Stimulated activated CD4-positive, alpha-beta T cell treated with anti-CD3 and anti-CD28 coated beads, Interleukin-1b, Interleukin-23, amount 100 ng/mL, for 1 hour (primary cell): ENCODE measurements at places on chromosomes 16 and 17.
A peak's percentile ranks its signal among the peaks of the same experiment; 100 is the strongest.

DNA sequence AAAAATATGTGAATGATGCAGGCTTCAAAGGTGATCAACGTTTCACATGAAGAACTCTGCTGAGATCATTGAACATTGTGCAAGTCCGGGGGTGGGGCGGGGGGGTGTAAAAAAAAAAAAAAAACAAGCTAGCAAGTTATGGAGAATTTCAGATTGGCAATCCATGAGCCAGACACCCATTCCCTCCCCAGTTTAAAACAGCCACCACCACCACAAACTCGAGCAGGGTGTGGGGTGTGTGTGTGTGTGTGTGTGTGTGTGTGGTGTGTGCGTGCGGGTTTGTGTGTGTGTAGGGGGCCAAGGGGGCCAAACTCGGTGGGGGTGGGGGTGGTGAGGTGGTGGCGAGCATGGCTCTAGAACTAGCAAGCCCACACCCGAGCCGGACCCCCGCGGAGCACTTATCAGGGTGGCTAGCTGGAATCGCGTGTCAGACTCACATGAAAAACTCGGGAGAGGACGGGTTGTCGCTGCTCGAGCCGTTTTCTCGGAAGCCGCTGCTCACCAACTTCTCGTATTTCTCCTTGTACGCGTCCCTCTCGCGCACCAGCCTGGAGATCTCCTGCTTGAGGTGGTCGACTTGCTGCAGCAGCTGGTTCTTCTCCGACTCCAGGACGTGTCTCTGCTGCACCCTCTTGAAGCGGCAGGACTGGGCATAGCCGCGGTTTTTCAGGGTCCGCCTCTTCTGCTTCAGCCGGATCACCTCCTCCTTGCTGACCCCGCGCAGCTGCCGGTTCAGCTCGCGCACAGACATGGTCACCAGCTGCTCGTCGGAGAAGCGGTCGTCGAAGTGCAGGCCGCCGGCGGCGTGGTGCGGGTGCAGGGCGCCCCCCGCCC lies 2.0 kb downstream of the MAF start:
- DNase-seq = no peak

DNA sequence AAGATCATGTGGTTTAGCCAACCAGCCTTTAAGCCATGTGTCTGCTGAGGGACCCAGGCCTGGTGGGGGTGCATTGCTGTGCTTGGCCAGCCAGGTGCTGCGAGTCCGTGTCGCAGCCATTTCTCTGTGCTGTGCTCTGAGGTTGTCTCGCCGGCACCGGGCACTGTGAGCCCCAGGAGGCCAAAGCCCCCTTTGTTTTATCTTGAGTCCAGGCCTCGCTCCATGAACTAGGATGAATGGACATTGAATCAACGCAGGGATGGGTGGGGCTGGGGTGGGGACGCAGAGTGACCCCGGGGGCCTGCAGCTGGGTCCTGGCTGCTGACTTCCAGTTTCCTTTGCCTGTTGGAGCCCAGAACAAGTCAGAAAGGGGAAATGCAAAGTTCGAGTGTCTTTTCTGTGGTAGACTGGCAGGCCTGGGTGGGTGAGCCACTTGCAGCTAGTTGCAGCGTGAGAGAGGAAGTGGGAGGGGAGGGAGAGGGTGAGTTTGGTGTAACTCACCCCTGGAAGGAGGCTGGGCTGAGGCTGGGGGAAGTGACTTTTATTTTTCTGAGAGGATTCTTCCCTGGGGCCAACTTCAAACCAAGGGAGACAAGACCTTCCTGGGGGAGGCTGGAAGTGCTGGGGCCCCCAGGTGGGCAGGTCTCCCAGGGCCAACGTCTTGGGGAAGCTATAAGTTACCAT lies 324.7 kb downstream of the SEC14L1 start:
- DNase-seq = peak; percentile 57

- DNase-seq = no peak
Observed at GRCh38 chr17:40646791-40647623, 611 bp downstream of the SMARCE1 start.

DNA sequence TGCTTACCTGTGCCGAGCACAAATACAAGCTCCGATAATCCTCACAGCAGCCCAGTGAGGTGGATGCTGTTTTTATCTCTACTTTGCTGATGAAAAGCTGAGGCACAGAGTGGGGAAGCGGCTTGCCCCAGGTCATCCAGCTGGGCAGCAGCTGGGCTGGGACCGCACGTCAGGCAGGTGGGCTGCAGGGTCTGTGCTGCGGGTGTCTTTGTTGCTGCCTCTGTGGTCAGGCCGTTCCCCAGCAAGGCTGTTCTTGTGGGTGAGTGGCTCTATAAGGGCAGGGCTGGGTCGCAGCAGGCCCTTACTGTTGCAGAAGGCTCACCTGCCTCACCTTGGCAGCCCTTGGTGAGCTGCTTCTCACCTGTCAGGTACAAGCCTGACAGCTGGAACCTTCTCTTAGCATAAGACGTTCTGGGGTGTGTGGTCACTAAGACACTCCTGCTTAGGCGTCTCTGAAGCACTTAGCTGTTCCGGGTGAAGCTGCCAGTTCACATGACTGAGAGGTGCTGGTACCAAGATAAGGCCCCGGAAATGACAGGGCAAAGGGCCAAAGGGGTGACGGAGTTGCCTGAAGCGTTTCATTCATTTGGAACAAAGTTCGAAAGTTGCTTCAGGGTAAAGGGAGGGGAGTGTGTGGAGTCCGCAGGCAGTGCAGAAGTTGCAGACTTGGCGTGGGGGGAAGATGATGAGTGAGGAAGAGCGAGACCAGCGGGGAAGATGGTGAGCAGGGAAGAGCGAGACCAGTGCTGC lies 17.4 kb downstream of the IRF8 start:
- DNase-seq = no peak

DNA sequence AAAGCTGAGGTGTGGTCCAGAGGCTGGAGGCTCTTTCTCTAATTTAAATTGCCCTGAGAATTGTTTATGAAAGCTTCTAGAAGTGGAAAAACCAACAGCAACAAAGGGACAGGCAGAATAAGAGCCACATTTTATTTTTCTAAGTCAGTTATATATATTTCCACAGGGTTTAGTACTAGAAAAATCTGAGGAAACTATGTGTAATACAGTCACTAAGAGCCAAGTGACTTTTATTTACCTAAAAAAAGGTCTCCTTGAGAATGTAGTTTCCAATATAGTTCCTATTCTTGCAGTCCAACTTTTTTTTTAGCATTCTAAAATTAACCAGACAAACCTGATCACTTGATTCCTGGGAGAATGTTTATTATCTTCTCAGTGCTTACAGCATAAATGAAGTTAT lies 296.6 kb upstream of the MYOCD start:
- no peak for DNase-seq

- no peak for DNase-seq
Observed at GRCh38 chr16:52372313-52372712, 174.6 kb downstream of the TOX3 start.

- no peak for DNase-seq
Observed at GRCh38 chr17:77316191-77316641, 175.4 kb downstream of the SEC14L1 start.

- DNase-seq = no peak
Observed at GRCh38 chr17:45743626-45744326, 40.3 kb upstream of the CRHR1 start.

- DNase-seq = no peak
Observed at GRCh38 chr17:75262112-75262606, 480 bp downstream of the MRPS7 start.

- DNase-seq = peak; percentile 36
Observed at GRCh38 chr17:30378241-30378824, 394 bp upstream of the CPD start.

- no peak for DNase-seq
Observed at GRCh38 chr16:89495121-89495520, 4.8 kb upstream of the ANKRD11 start.

GRCh38 chr16:66131895-66132294 lies 234.6 kb upstream of the CDH5 start:
- DNase-seq = no peak

DNA sequence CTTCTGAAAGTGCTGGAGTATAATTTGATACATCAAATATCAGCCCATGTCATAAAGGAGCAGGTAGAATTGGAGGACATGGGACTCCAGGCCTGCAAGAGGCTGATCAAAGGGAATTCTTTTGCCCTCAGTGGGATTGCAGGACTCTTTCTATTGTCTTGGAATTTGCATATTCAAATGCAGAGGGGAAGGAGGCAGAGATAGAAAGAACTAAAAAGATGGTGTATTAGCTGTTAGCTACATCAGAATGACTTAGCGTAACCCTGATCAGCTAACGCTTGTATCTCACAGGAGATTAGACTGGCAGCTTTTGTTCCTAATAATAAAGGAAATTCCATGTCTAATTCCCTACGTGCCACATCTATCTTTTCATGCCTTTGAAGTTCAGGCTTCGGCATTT lies 1014.7 kb upstream of the RBFOX1 start:
- no peak for DNase-seq
